ENCODE measurements at places on chromosomes 16 and 17. TPM values are rescaled to one million over a fixed set of nuclear protein-coding genes. Genes with fewer than 3 reads are reported as not detected.

Gene TMEM235
- not detected for total RNA-seq

DNA sequence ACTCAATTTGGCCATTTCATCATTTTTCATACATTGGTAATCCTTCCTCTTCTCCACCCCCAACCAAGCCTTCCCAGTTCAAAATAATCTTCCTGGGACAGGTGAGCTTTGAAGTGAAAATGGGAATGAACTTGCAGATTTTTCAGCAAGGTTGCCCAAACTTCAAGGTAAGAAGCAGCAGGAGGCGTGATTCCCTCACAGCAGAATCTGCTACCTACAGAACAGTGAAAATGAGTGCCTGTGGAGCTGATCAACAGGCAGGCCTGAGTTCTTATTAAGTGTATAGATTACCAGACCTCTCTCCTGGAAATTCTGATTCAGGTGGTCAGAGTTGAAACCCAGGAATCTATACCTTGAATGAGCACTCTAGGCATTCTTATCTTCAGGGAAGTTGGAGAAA lies 356.6 kb downstream of the RBFOX1 start:
- H3K36me3 ChIP-seq, result no peaks in the 10 kb centered on the region
- DNase-seq, result no peak
- no peaks in the 10 kb centered on the region for H3K27me3 ChIP-seq
- no peaks in the 10 kb centered on the region for H3K4me1 ChIP-seq
- H3K4me3 ChIP-seq, result no peak overlapping the region
- H3K27ac ChIP-seq, result no peak overlapping the region

GRCh38 chr16:17228048-17228707 lies 242.6 kb downstream of the XYLT1 start:
- no peak overlapping the region for H3K4me3 ChIP-seq
- no peaks in the 10 kb centered on the region for H3K36me3 ChIP-seq
- H3K27ac ChIP-seq, result no peak overlapping the region
- H3K27me3 ChIP-seq, result no peaks in the 10 kb centered on the region
- no peak for DNase-seq

- H3K27ac ChIP-seq, result no peak overlapping the region
- no peak overlapping the region for H3K4me3 ChIP-seq
- H3K27me3 ChIP-seq, result no peaks in the 10 kb centered on the region
- H3K4me1 ChIP-seq, result peaks cover 30% of the 10 kb centered on the region
- H3K36me3 ChIP-seq, result no peaks in the 10 kb centered on the region
Measured at GRCh38 chr17:39634384-39634871, 2.5 kb upstream of the STARD3 start.

Gene OR2C1
- total RNA-seq, result not detected

- no peak for DNase-seq
- no peak overlapping the region for H3K27ac ChIP-seq
- no peaks in the 10 kb centered on the region for H3K27me3 ChIP-seq
- no peaks in the 10 kb centered on the region for H3K4me1 ChIP-seq
Measured at GRCh38 chr16:59886021-59886420, 1151.9 kb upstream of the GOT2 start.

DNA sequence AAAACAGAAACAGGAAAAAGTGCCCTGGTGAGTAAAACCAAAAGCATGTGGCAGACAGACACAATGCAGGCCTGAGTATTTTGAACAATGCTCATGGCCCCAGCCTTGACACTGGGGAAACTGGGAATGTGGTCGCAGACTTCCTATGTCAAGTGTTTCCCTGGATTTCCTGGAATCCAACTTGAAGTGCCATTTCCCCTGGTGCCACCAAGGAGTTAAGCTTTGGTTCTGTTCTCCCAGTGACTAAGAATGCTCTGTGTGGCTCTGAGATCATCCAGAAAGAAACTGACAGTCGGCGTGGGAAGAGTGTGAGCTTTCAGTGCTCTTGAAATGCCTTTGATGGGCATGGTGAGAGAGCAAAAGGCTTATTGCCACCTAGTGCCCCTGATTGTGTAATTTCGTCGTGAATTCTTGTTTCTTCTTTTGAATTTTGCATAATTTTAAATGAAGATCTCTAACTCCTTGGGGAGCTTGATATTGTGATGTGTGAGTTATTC lies 96.0 kb downstream of the YPEL2 start:
- peak; percentile 26 for DNase-seq
- H3K27me3 ChIP-seq, result no peaks in the 10 kb centered on the region
- peak overlapping the region; percentile 49 for H3K27ac ChIP-seq
- no peak overlapping the region for H3K4me3 ChIP-seq
- H3K4me1 ChIP-seq, result peaks cover 34% of the 10 kb centered on the region

DNA sequence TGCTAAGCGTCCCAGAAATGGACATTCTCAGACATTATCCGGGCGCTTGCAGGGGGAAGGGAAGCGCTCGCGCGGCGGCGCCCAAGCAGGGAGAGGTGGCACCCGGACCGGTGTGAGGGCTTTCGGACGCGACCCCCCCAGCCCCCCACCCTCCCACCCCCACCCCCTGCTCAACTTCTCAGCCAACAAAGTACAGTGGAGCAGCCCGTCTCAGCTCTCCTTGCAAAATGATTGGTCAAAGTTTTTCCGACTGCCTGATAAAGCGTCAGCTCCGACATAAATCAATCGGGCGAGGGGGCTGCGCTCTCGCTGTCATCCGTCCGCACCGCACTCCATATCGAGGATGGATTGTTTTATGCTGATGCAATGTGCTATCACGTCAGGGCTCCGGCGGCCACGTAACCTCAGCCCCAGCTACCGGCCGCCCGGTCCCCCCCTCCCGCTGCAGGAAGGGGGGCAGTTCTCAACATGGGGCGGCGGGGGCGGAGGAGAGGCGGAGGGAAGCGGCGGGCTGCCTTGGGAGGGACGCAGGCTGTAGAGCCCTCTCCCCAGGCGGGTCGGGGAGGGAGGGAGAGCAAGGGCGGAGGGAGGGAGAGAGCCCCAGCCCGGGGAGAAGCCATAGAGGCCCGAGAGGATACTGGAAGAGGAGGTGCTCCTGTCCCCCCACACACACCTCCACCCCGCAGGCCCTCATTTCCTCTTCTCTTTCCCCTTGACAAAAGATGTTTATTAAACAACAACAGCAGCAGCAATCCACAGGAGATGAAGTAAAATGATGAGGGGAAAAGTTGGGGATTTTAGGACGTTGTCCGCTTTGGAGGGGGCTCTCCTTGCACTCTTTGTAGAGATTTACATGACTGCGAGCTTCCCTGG lies at the start of gene HOXB9:
TSS of gene HOXB9 (minus strand) at position 114 of the 873 bp plus-strand sequence. CDS start at position 25, 89 bp downstream.
- DNase-seq, result peak; percentile 74
- H3K4me3 ChIP-seq, result peak within 1 kb of the TSS; percentile 42
- no peaks in the 10 kb centered on the region for H3K36me3 ChIP-seq
